ENCODE measurements at places on chromosomes 5 and 9.

- no peak for DNase-seq
Observed at GRCh38 chr5:61974680-61975079, 331.3 kb upstream of the KIF2A start.

GRCh38 chr5:142201471-142201887 lies 92.9 kb downstream of the NDFIP1 start:
- no peak for DNase-seq

DNA sequence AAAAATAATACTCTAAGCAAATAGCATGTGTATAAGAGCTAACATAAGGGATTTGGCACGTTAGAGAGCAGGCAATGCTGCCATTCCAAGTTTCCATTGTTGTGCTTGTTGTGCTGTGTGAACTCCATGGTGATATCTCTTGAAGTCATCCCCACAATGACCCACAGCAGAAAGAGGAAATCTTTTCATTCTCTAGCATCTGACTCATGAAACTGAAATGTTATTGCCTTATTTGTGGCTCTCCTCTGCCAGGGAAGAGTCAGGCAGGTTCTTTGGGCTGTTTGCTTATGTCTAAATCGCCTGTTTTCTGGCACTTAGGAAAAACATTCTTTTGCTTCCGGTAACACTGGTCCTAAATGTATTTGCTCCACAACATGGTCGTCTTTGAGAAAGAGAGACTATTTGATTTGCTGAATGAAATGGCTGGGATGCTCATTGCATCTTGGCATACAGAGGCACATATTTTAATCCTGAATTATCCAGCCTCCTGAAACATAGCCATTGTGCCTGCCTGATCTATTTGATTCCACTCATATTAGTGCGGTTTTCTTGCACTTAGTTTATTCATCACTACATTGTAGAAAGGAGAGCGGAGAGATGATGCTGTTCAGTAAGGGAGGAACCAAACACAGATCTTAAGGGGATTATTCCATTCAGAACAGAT lies 188.8 kb downstream of the CSNK1G3 start:
- no peak for DNase-seq

DNA sequence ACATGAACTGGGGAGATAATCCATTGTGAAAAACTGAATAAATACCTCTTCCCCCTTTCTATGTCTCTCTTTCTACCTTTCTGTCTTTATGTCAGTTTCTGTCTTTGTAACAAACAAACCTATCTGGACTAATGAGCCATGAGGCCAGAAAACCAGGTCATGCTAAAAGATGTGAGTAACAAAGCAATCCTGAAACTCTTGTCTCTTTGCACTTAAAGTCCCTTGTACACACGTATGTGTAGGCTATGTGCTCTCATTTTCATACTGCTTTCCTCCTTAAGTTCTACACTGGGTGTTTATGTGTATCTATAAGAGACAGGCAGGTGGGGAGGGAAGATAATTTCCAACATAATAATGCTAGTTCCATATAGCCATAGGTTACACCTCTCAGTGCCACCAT lies 123.8 kb upstream of the PTGER4 start:
- DNase-seq, result no peak

GRCh38 chr5:121719255-121719654 lies 132.4 kb upstream of the FTMT start:
- no peak for DNase-seq

DNA sequence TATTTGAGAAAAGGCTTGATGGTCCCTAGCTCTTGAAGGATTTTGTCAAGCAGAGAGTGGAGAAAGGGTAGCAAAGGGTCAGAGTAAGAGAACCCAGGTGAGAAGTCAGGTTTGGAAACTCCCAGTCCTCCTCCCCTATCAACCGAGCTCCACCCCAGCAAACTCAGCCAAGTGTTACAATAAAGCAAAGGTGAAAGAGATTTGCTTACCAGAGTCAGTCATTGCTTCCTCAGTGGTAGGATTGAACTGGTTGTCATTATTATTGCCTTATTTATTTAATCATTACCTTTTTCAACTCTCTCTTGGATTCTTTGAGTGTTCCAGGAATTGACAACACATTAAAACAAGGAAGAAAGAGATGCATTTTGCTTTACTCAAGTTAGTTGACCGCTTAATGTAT lies 80.5 kb downstream of the RFK start:
- DNase-seq, result no peak

- DNase-seq, result no peak
Observed at GRCh38 chr9:76373173-76373783, 20.9 kb downstream of the RFK start.

DNA sequence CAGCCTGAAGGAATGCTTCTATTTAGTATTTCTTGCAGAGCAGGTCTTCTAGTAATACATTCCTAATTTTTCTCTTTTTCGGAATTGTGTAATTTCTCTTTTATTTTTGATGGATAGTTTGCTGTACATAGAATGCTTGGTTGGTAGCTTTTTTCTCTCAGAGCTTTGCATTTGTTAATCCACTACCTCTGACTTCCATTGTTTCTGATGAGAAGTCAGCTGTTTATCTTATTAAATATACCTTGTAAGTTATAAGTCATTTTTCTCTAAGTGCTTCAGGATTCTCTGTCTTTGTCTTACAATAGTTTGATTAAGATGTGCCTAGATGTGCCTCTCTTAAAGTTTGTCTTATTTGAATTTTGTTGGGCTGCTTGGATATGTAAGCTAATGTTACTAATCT lies 101.9 kb downstream of the HTR1A start:
- DNase-seq, result no peak

DNA sequence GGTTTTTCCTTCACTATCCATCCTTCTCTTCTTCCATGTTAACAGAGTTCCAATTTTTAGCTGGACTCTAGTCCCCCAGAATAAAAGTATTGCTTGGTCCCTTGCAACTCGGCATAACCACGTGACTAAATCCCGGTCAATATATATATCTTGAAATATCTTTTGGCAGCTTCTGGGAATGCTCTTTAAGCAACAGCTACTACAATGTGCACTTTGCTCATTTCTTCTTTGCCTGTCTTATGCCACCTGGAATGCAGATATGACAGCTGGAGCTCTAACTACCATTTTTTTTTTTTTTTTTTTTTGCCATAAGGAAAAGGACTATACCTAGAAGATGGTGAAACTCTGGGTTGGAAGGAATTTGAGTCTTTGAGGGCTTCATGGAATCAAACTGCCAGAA lies 82.6 kb downstream of the GCNT4 start:
- DNase-seq, result no peak

GRCh38 chr9:76114144-76114543 lies 223.7 kb downstream of the PCSK5 start:
- no peak for DNase-seq

DNA sequence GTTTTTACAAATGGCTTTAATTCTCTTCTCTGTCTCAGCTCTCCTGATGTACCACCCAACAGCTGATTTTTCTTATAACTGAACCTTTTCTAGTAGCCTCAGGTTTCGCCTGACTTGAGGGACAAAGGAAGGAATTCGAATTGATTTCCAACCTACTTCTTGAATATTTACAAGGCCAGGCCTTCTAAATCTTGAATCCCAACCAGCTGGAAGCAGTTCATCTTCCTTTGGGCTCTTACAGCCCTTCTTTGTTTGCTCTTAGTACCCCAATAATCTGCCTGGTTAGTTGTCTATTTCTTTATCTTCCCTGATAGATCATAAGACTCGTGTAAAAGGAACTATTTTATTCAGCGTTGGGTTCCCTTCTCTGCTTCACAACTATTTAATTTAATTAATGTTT lies 95.9 kb downstream of the NLN start:
- no peak for DNase-seq

DNA sequence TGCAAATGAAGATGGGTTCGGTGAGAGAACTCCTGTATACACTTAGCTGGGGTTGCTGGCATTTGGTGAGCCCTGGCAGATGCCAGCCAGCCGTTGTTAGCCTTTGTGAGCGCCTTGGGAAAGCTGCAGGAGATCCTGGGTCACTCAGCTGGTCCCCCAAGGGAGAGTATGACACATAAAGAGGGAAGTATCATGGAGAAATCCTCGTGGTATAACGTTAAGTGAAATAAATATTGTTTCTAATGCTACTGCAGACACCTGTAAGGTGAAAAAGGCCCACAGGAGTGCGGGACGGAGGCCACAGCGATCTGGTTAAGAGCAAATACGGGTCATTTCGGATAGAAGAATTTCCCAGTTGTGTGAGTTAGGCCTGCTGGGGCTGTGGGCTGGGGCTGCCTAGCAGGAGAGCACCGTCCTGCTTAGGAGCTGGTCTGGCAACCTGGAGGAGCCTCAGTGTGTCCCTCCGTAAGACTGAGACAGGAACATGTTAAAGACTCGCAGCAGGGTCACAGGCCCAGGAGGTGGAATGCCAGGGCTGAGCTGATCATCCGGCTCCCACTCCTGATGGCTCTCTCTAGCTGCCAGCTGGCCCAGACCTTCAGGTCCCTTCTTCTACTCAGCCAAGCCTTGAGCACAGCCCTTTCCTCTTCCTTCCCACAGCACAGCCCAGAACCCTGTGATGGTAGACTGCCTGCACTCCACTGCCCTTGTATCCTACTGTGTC lies 4.9 kb downstream of the NKX2-5 start:
- no peak for DNase-seq

GRCh38 chr5:17402289-17403121 lies 95.5 kb upstream of the TAF11L2 start:
- DNase-seq, result no peak

DNA sequence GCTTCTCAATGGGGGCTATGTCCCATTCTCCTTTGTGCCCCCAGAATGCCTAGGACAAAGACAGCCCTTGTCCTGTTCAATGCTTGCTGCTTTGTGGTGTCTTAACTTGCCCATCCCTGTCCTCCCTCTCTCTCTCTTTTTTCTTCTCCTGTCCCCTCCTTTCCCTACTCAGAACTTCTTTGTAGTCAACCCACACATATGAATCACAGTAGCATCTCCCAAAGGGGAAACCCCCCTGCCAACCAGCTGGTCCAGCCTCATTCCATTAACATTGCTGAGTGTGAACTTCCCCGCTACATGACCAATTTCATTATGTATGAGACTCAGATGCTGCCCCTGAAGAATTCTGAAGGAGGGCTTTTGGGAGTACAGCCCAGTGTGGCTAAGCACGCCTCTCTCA lies 408.3 kb downstream of the ENC1 start:
- DNase-seq, result no peak

- DNase-seq, result no peak
Observed at GRCh38 chr9:137580209-137580953, 1.7 kb upstream of the DPH7 start.

DNA sequence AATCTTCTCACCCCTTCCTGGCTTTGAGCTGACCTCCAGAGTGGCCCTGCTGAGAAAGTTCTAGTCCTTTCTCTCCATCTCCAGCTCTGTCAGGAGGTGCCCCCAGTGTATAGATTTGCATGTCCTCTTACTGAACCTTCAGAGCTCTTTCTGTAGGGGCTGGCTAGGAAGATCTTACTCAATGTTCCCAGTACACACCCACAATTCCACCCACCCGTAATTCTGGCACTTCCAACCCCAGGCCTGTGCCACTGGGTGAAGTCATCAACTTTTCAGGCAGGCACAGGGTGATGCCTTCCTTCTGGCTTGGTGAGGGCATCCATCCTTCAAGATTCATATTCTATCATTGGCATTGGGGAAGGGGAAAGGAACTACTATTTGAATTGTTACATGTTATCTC lies 75.9 kb downstream of the ACER2 start:
- no peak for DNase-seq

GRCh38 chr5:76715736-76716455 lies at the start of gene F2R:
TSS of gene F2R (plus strand) at chr5:76716126. CDS start at chr5:76716308, 182 bp downstream.
- DNase-seq, result no peak

GRCh38 chr9:13967438-13967837 lies 346.5 kb downstream of the NFIB start:
- no peak for DNase-seq

DNA sequence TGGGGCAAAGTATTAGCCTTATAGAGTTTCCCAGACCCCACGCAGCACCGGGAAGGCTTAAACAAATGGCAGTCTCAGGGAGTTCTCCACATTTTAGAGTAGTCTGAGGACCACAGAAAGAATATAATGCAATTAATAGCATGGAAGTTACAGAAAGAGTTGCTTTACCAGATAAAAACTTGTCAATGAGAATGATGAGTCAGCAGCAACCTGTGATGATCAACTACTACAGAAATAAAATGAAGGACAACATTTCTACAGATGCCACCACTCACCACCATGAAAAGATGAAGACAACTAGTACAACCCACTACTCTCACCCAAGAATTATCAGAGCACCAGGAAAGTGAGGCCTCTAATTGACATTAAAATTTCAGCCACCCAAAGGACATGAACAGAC lies 120.7 kb downstream of the NR2F1-AS1 start:
- no peak for DNase-seq

- peak; percentile 24 for DNase-seq
Observed at GRCh38 chr9:129640086-129640870, 1.7 kb downstream of the ASB6 start.

DNA sequence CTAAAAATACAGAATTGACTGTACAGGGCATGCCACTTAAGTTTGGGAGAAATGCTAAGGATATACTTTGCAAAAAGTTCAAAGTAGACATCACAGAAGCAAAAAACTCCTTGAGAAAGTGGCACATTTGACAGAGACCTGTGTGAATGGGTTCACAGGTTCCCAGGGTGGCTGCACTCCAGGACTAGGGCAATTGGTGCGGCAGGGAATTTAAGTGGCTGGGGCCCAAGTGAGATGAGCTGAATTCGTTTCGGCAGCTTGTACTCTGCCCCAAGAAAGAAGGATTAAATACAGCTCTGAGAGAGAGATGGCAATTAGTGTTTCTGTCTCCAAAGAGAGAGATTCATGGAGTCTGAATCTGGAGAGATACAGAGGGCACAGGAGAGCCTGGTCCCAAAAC lies 280.1 kb downstream of the FBXL17 start:
- DNase-seq, result no peak

DNA sequence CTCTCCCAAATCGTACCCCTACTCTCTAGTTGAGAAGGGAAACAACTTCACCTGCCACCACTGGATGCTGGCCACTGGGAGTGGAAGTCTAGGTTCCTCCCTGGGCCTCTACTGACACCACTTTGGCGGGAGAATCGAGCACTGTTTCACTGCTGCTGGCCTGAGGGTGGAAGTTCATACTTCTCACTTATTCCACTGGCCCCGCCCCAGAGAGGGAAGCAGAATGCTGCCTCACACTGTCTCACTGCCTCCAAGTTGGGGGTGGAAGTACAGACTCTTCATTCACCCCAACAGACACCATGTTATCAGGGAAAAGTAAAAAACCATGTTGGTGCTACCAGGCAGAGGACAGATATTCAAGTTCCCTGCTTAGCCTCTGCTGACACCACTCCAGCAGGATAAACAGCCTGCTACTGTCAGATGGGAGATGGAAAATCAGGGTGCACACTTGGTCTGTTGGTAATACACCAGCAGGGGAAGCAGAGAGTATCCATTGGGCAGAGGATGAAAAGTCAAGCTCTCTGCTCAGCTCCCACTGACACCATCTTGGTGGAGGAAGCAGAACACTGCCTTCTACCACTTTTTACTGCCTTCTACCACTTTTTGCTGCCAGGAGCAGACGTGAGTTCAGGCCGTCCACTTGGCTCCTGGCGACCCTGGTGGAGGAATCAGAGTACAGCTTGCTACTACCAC lies 159.4 kb downstream of the SIL1 start:
- no peak for DNase-seq

All from NCI-H1436 treated with DMSO at 0.1 percent for 48 hours (cell line).